Fibroblast of skin of left quadriceps (primary cell): ENCODE measurements at places on chromosomes 5 and 9.
A peak's percentile ranks its signal among the peaks of the same experiment; 100 is the strongest.

DNA sequence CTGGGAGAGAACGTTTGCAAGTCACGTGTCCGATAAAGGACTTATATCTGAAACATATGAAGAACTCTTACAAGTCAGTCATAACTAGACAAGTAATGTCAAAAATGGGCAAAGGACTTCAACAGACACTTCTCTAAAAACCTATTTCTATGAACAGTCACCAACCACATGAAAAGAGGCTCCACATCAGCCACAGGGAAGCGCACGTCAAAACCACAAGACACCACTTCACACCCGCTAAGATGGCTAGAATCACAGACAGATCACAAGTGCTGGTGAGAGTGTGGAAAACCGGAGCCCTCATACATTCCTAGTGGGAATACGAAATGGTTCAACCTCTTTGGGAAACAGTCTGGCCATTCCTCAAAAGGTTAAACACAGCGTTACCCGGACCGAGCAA, 11.5 kb upstream of the CARD9 start:
- no peak for DNase-seq

- DNase-seq, result peak; percentile 92
Observed at GRCh38 chr5:68433923-68434879, 218.6 kb downstream of the PIK3R1 start.

DNA sequence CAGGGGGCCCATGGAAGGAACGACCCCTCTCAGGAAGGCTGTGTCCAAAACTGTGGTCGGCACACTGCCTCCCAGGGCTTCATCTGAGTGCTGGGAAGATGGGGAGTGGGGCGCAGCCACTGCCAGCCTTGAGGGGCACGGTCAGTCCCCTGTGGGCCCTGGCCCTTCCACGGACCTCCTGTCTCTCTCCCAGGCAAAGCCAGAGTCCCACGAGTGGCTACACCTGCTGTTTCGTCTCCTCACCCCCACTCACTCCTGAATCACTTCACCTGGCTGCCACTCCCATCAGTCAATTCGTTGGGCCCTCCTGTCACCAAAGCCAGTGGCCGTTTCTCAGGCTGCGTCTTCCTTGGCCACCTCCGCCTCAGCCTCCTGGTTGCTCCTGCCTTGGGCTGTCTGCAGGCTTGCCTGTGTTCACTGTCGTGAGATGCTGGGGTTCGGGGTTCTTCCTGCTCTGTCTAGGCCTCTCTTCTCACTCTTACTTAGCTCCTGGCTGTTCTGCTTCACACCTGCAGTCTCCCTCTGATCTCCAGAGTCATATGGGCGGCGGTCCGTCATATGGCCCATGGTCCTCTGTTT, 58.8 kb upstream of the RNF130 start:
- no peak for DNase-seq

DNA sequence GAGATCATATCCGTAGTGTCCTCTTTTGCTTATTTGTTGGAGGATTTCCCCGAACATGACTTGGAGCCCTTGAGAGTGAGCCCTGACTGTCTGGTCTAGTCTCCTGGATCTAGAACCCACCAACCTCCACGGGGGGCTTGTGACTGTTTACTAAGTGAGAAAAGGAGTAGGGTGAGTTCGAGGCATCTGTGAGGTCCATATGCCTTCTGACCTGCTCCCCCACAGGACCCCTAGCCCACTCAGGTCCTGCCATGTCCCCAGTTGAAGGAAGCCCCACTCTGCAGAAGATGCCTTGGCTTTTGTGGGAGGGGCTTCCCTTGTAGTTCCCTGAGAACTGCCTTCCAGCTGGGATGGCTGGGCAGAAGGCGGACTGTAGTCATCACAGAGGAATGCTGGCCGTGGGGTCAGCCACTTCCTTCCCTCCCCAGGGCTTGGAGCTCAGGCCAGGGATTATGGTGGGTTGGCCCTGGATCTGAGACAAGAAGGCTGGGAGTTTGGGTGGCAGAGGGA, 7.0 kb upstream of the IRF1 start:
- DNase-seq, result peak; percentile 44

- DNase-seq, result no peak
Observed at GRCh38 chr5:127421471-127421870, 96.0 kb upstream of the PRRC1 start.

DNA sequence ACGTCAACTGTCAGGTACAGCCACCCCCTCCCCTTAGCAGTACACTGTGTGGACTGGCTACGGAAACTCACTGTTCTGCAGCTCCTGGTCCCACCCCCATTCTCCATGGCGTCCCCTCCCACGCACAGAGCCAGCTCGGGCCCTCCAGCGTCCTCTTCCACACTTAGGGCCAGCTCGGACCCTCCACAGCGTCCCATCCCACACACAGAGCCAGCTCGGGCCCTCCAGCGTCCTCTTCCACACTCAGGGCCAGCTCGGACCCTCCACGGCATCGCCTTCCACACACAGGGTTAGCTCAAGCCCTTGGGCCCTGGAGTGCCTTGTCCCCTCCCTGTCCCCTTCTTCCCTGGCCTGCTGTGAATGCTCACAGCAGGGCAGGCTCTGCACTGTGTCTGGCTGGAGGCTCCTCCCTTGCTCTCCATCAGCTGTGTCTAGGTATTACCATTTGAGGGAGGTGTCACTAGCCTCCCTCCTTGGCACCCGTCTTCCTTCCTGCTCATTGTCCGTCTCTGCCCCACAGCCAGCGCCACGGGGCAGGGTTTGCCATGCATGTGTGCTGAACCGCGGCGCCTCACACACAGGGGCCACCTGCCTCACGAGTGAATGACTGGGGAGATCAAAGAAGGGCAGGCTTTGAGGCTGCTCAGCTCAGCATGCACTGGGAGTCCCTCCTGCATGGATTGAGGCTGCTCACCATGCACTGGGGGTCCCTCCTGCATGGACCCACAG, 78.5 kb upstream of the CACNA1B start:
- no peak for DNase-seq

- DNase-seq, result peak; percentile 56
Observed at GRCh38 chr9:21831841-21832509, 29.5 kb downstream of the MTAP start.

DNA sequence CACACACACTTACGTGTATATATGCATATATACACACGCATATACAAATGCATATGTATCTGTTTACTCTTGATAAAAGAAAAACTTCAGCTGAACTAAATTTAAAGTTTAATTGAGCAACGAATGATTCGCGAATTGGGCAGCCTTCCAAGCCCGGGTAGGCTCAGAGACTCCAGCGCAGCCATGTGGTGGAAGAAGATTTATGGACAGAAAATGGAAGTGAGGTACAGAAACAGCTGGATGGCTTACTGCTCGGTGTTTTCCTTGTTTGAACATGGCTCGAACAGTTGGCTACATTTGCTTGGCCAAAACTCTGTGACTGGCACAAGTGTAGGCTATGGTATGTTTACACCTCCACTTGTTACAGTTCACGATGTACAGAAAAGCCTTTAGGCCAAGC, 239.3 kb upstream of the PRDM9 start:
- peak; percentile 6 for DNase-seq

- DNase-seq, result no peak
Observed at GRCh38 chr5:106875591-106876297, 795.0 kb downstream of the EFNA5 start.

- no peak for DNase-seq
Observed at GRCh38 chr9:123453831-123454321, 97.9 kb downstream of the CRB2 start.

DNA sequence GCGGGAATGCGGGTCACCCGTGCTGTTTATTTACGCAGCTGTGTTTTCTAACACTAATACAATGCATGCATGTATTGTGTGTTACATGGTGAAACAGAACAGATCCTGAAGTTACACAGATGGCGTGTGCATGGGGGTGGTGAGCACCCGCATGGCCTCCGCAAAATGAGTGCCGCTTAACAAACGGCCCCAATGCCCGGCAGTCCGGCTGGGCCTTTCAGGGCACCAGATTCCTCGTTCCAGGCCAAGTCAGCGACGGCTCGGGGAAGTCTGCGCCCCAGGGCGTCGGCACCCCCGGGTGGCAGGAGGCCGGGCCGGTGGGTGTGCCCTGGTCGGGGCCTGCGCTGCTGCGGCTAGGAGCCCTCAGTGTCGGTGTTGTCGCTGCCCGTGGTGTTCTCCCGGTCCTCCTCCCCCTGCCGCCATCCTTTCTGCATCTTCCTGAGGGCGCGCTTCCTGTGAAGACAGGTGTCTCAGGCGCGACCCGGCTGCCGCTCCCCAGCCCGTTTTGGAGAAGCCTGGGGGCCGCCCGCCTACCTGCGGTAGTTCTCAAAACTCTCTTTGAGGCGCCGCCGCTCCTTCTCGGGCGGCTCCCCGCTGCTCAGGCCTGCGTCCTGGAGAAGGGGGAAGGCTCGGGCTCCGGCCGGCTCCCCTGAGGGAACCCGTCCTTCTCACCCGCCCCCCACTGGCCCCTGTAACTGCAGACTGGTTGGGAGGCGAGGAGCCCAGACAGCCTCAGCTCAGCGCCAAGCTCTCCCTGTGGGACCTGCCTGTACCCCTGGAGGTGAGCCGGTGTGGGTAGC, 605 bp upstream of the DNLZ start:
- no peak for DNase-seq

DNA sequence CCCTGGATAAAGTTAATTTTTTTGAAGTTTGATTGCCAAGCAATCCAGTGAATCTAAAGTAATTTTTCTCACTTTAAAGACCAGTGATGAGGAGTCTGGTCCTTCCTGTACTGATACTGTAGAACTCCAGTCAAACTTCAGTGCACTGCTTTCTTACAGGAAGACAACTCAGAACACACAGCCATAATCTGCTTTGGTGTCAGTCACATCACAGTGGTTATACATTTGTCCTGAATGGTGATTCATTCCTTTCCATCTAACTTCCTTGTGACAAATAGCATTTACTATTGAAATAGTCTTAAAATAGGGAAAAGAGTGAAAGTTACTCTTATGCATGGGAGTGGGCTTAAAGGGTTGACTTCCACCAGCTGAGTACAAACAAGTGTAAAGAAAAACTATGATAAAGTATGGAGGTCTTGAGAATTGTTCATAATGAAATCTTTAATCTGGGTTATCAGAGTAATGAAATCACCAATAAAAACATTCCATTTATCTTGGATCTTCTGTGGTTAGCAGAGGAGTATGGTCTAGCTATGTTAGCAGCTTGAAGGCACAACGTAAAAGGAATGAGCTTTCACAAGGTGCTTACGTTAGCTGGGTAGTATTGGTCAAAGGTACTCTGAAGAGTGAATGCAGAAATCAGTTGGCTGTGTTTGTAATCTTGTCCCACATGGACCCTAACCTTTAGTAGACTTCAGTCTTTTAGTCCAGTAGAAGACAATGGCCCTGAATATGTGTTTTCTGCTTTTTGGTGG, 41.5 kb downstream of the DCP2 start:
- no peak for DNase-seq

DNA sequence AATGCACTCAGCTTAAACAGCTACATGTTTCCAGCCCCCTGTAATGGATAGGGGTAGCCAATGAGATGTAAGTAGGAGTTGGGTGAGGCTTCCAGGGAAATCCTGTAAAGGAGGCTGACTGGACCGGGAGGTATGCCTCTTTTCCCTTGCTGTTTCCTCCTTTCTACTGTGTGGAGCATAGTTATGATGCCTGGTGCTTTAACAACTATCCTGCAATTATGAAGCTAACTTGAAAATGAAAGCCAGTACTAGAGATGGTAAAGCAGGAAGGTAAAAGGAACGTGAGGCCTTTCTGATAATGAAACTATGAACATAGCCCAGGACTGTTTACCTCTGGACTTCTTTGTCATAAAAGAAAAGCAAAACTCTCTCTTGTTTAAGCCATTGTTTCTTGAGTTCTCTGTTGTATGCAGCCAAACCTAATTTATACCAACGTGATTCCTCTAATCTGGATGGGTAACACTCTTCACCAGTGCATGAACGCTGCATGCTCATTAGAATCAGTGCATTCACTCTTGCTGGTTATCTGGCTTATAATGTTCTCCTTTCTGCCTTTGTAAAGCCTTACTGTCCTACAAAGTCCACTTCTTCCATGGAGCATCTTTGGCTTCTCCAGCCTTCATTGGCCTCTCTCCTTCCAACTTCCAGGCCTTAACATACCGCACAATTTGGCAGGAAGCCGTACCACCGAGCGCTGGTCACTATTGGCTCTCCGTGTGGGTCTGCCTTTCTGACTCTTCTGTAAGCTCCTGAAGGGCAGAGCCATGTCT, 8.3 kb upstream of the ARHGEF28 start:
- DNase-seq, result no peak

- no peak for DNase-seq
Observed at GRCh38 chr9:125961072-125961471, 213.9 kb downstream of the PBX3 start.

GRCh38 chr9:2083479-2083878, 68.3 kb downstream of the SMARCA2 start:
- DNase-seq, result no peak

DNA sequence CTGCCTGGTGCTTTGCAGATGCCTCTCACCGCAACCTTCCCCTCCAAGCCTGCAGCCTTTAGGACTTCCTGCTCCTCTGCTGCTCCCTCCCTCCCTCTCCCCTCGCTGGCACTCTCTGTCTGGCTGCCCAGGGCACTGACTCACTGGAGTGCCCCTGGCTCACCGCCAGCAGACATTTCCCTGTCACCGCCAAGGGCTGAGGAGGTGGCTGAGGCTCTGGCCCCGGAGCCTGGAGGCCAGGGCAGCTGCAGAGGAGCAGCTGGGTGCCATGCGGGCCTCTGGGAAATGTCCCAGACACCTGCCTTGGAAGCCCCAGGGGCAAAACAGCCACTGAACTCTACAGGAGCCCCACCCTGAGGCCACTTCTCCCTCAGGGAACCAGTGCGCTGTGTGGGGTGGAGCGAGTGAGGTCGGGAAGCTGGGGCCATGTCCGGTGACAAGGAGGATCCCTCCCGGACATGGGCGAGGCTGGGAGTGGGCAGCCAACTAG, 53.4 kb downstream of the TENT4A start:
- DNase-seq, result no peak

DNA sequence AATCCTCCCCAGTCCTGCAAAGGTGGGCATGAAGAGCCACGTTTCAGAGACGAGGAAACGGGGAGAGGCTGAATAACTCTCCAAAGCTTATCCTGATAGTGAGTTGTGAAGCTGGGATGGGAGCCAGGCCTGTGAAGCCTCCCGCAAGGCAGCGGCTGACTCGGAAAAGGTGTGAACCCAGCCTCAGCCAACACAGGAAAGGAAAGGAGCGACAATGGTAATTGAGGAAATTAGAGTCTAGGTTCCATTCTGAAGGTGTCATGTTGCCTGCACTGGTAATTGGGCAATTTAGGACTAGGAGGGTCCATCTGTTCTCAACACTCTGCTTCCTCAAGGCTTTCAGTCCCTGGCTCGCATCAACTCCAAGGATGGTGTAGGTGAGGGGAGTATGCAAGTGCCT, 83.4 kb downstream of the LIFR start:
- no peak for DNase-seq

GRCh38 chr9:130239741-130240241, 25.8 kb upstream of the HMCN2 start:
- no peak for DNase-seq

DNA sequence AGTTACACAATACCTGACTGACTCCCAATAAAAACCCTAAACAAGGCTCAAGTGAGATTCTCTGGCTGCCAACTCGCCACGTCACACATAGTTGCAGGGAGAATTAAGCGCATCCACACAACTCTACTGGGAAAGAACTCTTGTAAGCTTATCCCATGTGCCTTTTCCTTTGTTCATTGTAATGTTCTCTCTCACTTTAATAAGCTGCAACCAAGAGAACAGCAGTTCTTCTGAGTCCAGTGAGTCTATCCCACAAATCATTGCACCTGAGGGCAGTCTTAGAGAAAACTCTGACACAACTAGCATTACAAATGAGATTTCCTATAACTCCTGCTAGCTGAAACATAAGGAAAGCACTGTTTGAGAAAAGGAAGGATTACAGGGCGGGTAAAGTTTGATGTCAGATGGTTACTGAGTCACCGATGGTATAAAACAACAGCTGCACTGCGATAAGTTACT, 27.4 kb downstream of the CENPK start:
- DNase-seq, result no peak

GRCh38 chr5:148791334-148791667, 35.1 kb upstream of the ADRB2 start:
- no peak for DNase-seq

GRCh38 chr9:112013266-112013665, 116.7 kb downstream of the UGCG start:
- no peak for DNase-seq
